CD4-positive, alpha-beta T cell treated with Interleukin-4 for 1 hour (primary cell): ENCODE measurements at places on chromosomes 3 and 15.

DNA sequence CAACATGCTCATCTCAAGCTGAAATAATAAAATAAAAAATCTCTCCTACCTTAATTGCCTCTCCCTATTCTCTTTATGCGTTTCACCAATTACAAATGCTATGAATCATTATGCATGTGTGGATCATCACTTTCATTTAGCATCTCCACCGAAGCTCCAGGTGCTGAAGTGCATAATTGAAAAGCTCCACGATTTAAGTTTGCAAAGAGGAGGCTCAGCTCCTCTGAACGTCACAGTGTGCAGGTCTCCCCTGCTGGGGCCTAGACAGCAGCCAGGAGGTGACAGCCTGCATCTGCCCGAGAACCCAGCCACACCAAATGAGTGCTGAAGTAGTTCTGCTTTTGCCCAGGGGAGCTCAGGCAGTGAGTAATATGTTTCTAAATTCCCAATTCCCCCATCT, 60.5 kb upstream of the GLCE start:
- DNase-seq: no peak

- DNase-seq: no peak
Measured at GRCh38 chr3:183188895-183189462, 26.4 kb upstream of the LAMP3 start.

- no peak for DNase-seq
Measured at GRCh38 chr3:139676632-139677387, 962 bp downstream of the NMNAT3 start.

GRCh38 chr3:114223143-114223542, 14.2 kb downstream of the ZNF80 start:
- DNase-seq: no peak

DNA sequence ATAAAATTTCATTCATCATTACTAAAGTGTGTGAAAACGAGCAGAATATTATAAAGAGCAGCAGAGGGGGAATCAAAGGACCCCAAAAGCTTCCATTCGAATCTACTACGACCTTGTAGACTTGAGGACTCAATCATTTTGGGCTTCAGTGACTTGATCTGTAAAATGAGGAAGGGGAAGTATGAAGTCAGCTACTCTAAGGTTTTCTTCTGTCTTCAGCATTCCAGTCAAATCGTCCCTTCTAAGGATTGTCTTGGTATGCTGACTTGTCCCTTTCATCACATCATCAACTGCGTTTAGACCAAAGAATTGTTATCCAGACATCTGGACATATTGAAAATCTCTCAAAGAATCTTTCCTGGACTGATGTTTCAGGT, 44.8 kb downstream of the PLD1 start:
- DNase-seq: no peak

DNA sequence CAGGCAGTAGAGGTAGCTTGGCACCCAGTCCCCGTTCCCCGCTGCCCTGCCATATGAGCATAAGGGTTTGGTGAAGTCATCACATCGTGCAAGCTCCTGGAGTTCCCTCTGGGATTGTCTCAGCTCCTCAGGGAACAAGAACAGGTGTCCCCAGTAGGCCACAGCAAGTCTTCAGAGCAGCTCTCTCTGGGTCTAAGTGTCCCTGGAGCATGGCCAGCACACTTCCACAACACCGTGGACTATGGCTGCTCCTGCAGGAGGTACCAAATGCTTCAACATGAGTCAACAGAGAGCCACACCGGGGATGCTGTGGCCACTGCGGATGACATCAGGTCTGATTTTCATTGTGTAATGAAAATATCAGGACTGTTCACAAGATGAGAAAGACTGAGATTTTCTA, 23.1 kb downstream of the ABHD6 start:
- no peak for DNase-seq

GRCh38 chr15:87477737-87478686, 778.5 kb downstream of the NTRK3 start:
- DNase-seq: no peak

DNA sequence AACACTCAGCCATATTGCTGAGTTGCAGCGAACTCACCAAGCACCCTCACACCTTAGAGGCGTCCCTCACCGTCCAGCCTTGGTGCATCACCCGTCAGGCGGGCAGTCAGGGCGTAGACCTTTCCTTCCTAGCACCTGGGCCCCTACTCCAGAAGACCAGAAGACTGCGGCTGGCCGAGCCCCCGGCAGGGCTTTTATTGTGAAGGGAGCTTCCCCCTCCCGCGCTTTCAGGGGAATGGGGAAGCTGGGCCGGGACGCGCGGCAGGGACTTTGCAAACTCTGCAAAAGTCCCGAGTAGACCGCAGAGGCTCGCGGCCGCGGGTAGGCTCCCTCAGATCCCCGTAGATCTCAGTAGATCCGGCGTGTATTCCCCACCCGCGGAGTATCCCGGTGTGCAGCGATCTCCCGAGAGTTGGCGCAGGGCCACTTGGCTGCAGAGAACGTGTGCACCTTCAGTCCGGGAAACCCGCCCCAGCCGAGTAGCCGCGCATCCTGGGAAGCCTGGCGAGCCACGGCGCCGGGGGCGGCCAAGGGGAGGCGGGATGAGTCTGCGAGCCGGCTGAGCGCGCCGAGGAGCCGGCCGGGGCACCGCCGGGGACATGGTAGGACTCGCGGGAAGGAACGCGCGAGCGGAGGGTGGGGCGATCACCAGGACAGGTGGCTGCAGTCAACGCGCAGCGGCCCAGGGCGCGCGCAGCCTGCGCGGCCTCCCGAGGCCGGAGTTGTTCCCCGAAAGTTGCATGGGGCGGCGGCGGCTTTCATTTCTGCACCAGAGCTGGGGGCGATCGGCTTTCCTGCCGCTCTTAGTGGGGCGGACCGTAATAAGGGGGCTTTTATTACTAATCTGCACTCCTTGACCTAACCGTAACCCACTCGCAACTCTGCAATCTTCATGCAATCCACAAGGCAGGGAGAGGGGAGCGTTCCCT, at the start of gene GASK1A:
GASK1A (plus strand) TSS at position 268 of the 929 bp plus-strand sequence; CDS start at position 600, 332 bp downstream.
- no peak for DNase-seq

DNA sequence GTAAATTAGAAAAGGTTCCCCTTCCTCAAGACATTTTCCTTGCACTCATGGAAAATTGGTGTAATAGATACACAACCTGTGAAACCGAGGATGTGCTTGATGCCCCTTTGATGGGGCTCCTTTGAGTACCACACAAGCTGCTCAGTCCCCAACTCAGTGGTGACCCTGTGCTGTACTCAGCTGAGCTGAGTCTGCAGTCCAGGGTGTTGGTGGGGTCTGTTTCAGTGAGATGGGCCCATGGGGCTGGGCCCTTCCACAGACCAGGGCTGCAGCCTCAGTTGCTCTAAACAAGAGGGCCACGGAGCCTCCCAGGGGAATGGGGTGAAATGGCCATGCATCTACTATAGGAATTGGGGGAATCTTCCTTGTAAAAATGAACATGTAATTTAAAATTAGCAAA, 39.3 kb downstream of the KY start:
- DNase-seq: no peak

- no peak for DNase-seq
Measured at GRCh38 chr3:156211583-156211982, 91.2 kb downstream of the KCNAB1 start.

GRCh38 chr15:31559786-31560185, 233.2 kb downstream of the KLF13 start:
- DNase-seq: no peak

- DNase-seq: no peak
Measured at GRCh38 chr3:133038731-133039375, 662 bp downstream of the TMEM108 start.

- no peak for DNase-seq
Measured at GRCh38 chr3:167493244-167493643, 19.4 kb upstream of the SERPINI2 start.

DNA sequence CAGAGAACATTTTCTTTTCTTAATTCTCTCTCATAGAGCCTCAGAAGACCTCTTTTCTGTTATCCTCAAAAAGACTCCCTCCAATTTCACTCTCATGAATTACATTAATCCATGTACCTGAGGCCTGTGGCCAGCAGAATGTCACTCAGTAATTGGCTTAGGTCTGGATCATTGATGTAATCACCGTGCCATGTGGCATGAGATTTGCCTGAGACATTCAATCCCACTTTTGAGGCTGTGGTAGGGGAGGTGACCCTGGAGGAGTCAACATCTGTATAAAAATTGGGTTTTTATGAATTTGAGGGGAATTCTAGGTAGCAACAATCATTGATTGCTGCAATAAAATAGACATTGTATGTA, 295.3 kb downstream of the GBE1 start:
- no peak for DNase-seq

- peak; percentile 51 for DNase-seq
Measured at GRCh38 chr15:73265536-73266153, 103.1 kb downstream of the HCN4 start.

DNA sequence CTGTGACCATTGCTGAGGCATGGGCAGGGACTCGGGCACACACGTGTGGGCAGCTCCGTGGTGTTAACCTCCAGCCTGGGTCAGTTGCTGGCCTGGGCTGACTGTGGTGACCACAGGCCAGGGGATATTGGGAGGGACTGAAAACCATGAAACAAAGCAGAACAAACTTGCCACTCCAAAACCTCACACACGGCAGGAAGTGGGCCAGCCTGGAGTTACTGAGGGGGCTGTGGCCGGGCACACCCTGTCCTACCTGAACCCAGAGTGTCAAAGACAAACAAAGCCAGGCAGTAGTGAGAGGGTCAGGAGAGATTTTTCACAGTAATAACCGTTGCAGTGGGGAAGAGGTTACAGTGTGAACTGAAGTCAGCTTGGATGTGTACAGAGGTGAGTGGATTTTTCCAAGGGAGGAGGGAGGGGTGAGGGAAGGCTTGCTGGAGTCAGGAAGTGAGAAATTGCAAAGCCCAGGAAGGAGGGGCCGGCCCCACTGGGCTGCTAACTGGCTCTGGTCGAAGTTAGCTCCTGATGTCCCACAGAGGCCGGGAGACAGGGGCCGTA, 40.0 kb upstream of the ATP10A start:
- DNase-seq: no peak

DNA sequence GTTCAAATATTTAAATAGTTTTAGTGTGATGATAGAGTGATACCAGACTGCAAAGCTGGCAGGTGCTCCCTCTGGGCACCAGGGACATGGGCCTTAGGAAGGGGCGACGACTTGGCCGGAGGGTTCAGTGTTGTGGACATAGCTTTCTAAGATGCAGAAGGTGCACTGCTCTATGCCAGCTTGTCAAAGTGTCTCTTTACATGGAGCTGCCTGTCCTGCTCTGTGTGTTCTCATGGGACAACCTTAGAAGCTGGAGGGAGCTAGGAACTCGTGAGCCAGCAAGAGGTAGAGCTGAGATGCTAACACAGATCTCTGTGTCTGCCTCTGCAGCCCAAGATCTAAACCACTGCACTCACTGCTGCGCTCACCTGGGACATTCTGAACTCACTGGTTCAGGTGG, 77.8 kb downstream of the SENP2 start:
- no peak for DNase-seq

DNA sequence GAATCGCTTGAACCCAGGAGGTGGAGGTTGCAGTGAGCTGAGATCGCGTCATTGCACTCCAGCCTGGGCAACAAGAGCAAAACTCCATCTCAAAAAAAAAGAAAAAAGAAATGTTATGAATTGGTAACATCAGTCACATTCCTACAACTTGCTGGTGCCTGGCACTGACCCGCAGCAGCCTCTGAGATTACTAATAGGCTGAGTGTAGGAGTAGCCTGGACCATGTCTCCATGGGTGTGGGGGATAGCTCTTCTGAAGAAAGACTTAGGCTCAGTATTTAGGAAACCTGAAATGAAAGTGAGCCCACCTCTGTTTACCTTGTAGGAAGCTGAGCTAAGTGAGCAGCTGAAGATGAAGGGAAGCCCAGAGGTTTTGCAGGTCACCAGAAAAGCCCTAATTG, 148.3 kb downstream of the LRRC28 start:
- DNase-seq: no peak

DNA sequence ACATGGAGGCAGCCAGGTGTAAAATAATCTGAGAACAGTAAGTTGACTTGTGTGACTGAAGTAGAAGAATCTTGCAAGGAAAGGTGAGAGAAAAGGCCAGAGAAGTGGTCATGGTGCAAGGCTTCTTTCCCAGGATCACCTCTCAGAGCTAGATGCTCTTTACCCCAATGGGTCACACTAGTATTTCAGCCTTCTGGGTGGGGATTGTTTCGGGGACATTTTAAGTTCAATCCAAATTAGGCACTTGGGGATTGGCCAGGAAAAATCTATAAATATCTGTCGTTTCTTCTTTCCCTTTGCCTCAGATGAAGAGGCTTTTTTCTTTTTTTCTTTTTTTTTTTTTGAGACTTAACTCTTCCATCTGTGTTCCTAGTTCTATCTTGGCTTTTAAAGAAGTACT, 188.0 kb downstream of the KLHL25 start:
- DNase-seq: no peak

- DNase-seq: no peak
Measured at GRCh38 chr3:45677841-45678240, 11.4 kb upstream of the SACM1L start.

DNA sequence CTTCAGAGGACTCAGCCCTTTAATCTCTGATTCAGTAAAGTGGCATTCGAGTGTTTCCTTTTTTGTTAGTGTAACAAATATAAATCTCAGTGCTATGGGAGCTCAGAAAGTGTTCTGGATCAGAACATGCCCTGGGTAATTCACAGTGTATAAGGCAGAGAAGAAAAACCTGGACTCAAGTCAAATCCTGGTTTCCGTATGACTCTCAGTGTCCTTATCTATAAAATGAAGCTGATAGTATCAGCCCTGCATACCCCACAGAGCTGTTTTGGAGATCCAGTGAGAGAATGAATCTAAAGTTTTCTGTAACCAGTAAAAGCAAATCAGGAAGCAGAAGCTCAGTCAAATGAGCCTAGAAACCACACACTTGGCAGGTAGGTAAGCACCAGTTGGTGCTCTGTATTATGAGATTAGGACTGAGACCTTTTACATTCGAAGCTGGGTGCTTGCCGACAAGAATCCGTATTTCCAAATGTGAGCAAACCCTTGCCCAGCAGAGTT, 67.2 kb downstream of the IL1RAP start:
- DNase-seq: no peak

GRCh38 chr15:78411061-78411460, 27.0 kb upstream of the IREB2 start:
- DNase-seq: no peak

DNA sequence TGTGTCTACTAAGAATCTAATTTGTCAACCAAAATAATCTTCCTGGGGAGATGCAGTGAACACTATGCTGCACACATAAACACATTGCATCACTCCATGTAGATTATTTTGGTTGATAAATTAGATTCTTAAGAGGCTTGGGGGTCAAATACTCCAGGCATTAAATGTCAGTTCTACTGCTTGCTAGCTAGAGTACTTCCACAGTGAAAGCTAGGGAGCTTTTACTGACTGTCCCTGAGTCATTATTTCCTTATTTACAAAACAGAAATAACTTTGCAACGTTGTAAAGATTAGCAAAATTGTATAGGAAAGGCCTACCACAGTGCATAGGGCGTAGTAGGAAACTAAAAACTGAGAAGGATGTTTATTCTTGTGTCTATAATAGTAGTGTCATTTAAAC, 12.9 kb upstream of the TMC3 start:
- no peak for DNase-seq

GRCh38 chr3:149009732-149010131, 18.4 kb downstream of the GYG1 start:
- peak; percentile 58 for DNase-seq
